ENCODE measurements at places on chromosomes 6 and 20.

DNA sequence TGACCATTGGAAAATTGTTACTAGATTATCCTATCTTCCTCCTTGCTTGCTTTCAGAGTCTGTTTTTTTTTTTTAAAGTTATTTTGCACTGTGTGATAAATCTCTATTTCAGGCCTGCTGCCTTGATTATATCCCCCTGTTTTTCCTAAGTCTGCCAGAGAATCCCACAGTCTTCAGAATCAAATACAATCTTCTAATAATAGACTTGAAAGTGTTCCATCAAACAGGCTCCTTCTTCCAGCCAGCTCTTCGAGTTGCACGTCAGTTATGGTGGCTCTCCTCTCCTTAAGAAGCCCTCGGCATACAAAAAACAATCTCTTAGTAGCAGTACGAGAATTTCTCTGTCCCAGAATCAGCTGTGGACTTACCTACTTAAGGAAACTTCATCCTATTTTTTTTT, 92.9 kb upstream of the NOX3 start:
- no peak for DNase-seq

- DNase-seq = peak; percentile 21
Measured at GRCh38 chr20:50450881-50451752, 59.1 kb upstream of the PTPN1 start.

- DNase-seq = no peak
Measured at GRCh38 chr20:7199861-7200260, 432.4 kb downstream of the BMP2 start.

- no peak for DNase-seq
Measured at GRCh38 chr6:63887002-63887751, 251.6 kb downstream of the PHF3 start.

DNA sequence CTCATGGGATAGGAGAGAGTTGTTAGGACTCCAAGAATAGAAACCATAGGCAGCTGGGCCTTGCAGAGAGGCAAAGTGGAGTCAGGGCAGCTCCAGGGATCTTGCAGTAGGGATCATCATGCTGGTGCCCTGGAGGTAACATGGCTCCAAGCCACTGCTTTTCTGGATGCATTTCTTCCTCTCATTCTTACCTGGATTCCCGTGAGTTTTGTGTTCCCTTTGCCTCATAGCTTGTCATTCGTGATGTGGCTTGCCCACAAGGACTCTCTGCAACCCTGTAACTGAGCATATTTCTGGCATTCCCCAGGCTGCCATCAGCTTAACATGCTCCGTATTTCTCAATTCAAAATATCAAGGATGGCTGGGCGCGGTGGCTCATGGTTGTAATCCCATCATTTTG, 5.3 kb downstream of the NHLRC1 start:
- DNase-seq = no peak

DNA sequence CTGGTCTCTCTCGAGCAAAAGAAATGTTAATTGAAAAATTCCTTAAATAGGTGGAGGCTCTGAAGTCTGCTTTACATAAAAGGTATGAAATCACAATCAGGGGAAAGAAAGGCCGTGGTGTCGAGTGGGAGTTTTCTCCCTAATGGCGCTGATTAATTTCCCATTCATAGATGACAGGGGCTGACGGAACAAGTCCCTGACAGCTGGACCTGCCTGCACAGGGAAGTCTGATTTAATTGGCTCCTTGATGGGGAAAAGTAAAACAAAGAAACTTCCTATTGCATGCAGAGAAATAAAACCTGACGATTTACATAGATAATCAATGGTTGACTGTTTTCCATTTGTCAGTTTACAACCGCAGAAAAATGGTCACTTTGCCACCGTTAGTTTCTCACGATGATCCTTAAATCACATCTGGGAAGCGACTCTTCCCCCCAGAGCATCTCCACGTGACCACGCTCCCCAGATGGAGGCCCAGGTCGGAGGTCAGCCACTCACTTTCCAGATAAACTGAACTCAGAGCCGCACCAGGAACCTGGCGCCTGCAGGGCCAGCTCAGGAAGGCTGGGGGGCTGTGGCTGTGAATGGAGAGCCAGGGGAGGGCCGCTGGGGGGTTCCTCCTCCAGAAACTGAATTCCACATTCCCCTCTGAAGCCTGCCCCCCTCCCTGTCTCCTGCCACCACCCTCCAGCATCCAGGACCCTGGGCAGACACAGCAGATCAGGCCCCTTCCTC, 55.3 kb downstream of the DLL1 start:
- DNase-seq = no peak

GRCh38 chr6:134575221-134575620, 257.3 kb upstream of the SGK1 start:
- DNase-seq = no peak

GRCh38 chr6:167647306-167647705, 179.4 kb upstream of the AFDN start:
- DNase-seq = no peak

- DNase-seq = no peak
Measured at GRCh38 chr20:46740214-46740609, 30.8 kb downstream of the SLC2A10 start.

- DNase-seq = no peak
Measured at GRCh38 chr6:19181211-19181610, 656.0 kb upstream of the ID4 start.

GRCh38 chr6:33410711-33411631, at the start of gene PHF1:
Gene PHF1, plus strand, starts transcription at chr6:33411014. Its CDS starts 1,250 bp downstream, at chr6:33412264.
- DNase-seq = no peak

- DNase-seq = no peak
Measured at GRCh38 chr20:56630086-56630493, 984 bp downstream of the TFAP2C start.

DNA sequence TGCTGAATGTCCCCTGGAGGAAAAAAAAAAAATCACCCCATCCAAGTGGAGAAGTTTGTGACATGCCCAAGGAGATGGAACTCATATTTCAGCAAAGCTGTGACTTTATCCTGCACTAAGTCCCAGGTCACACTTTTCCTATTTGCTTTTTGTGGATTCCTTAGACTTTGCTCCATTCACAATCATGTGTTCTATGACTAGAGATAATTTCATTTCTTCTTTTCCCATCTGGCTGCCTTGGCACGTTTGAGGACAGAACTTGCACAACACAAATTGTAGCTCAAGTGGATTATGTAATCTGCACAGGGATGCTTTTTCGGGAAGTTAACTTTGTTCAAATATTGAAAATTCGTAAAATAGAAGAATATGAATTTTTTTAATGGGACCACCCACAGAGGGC, 100.7 kb upstream of the PTPN1 start:
- no peak for DNase-seq

GRCh38 chr6:20681243-20681684, 147.0 kb downstream of the CDKAL1 start:
- DNase-seq = no peak

DNA sequence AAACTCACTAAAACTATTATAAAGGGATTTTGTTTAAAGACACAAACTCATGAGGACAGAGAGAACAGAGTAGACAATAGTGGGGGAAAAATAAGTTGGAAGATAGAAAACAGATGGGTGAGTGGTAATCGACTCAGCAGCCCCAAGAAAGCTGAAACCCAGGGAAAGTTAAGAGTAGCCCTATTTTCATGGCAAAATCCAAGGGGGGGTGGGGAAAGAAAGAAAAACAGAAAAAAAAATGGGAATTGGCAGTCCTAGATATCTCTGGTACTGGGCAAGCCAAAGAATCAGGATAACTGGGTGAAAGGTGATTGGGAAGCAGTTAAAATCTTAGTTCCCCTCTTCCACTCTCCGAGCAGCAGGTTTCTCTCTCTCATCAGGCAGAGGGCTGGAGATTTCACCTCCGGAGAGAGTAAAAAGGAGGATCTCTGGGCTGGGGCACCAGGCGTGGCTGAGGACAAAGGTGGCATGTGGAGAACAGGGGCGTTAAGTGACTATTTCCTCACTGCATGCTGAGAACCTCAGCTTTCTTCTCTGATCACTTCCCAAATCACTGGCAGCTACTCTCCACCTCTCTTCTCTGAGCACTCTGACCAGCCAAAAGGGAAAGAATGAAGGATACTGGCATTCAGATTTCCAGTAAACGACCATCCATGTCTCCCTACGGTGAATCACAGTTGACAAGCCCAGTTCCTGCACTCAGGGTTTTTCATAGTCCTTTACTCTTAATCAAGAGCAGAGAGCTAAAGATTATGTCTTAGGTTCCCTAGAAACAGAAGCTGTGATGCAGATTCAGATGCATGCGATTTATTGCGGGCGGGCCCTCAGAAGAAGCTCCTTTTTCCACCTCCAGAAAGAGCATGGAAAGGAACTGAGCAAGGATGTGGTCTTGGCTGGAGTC, 7.3 kb upstream of the RNF24 start:
- DNase-seq = no peak

GRCh38 chr6:11754625-11755271, 23.9 kb downstream of the ADTRP start:
- no peak for DNase-seq

DNA sequence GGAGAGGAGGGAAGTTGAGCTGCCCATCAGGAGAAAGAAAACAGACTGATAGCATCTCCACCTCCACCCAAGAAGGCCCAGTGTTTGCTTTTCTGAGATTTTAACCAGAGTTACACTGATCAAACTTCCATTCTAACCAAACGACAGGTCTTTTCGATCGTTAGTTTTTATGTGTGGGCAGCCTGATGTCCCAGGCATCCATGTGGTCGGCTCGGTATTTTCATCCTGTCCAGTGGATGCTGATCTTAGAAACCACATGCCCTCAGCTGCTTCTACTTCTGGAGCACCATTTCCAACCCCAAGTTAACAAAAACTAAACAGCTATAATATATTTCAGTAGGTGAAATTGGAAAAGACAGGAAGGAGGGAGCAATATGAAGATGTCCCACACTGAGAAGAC, 536.8 kb upstream of the JAG1 start:
- DNase-seq = no peak

- no peak for DNase-seq
Measured at GRCh38 chr6:149905371-149905910, 7.5 kb upstream of the RAET1E start.

GRCh38 chr20:45792317-45793118, 764 bp downstream of the DNTTIP1 start:
- DNase-seq = no peak

DNA sequence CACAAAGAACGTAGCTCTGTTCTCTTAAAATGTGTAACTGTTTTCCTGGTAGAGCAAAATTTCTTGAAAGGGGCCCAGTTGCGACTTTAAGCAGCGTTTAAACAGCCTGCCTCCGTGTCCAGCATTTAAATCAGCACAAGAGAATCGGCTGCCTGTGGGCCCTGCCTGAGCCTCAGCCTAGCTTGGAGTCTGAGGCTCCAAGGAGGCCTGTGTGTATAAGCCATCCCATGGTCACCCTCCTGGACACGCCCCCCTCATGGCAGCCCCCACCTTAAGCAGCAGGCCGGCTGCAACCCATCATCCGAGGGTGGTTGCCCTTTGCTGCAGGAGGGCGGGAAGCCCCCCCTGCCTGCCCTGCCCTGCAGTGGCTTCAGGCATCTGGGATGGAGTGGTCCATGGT, 18.9 kb downstream of the SDCBP2 start:
- DNase-seq = no peak

DNA sequence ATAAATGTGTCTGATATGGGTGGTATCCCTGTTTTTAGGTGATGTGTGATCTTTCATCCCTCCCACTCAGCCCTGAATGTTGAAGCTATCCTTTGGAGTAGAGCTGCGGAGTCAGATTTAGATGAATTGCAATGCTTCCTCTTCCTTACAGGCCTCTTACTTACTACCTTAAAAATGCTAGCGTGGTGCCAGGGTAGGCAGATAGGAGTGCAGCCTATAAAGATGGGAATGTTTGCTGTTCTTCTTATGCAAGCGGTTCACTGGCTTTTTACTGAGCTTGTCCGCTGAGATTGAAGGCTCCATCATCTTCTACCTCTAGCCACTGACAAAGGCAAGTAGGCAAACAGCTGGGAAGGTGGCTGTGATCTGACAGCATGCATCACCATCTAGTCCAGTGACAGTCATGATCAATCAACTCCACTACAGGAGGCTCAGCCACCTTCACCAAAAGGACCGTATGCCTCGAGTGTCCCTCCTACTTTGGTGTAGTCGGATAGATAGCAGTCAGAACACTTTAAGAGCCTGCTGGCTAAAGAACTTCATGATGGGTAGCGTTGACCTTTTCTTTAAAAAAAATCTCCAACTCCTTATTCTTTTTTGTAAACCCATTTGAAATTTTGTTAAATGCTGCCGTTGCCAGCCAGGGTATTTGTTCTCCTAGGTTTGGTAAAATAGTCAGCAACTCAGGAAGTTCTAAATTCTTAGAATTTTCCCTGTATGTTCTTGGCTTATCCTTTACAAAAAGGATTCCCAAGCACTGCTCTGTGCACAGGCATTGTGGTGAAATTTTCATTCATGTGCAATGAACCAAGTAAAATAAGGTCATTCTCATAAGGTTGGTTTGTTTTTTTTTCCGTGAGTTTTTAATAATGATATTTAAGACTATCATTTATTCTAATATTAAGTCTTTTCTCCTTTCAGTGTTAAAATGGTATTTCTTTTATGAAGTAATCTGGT, 169.6 kb downstream of the MTHFD1L start:
- no peak for DNase-seq

DNA sequence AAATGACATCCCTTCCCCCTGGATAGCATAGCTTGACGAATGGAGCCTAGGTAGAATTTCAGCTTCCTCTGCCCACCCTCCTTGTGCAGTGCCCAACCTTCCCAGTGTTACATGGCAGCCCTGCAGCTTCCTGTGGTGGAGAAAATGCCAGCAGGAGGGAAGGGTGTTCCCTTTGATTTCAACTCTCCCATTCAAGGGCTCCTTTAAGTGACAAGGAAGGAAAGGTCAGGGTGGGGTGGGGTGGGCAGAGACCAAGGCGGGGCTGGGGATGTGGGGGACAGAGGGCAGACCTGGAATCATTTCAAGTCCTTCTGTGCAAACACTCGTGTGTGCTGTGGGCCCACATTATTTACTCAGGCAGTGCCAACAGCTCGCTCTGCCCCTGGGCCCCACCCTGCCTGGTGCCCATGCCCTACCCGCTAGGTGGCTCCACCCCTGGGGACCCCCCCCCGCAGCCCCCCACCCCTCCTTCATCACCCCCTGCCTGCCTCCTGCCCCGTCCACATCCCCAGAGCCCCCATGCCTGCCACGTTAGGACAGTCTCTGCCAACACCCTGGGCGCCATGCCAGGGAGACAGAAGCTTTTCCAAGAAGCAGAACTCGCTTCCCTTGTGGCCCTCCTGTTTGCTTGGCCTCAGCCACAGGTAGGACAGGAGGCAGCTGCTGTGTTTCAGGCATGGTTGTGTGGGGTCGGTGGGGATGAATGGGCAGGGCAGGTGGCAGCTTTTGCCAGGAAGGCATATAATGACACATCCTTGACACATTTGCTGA, 9.4 kb downstream of the SPDEF start:
- no peak for DNase-seq

DNA sequence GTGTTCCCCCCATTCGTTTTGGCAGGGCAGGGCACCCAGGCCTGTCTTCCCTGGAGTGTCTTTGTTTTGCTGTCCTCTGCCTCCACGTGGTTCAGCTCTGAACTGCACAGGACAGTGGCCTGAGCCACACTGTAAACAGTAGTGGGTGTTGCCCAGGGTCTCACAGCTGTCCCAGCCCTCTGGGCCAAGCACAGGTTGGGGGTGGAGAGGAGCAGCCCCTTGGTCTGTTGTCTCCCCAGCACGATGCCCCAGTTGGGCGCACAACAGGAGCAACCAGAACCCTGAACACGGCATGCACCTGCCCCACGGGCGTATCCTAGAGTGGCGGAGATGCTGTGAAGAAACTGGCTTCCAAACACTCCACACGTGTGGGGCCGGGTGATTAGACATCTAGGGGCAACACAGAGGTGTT, 14.4 kb downstream of the CCDC167 start:
- DNase-seq = no peak

Data from CD4-positive, alpha-beta T cell treated with Interleukin-15 for 4 hours (primary cell).